ENCODE measurements at places on chromosomes 11 and 22.
A peak's percentile ranks its signal among the peaks of the same experiment; 100 is the strongest.

GRCh38 chr22:33515795-33516194 lies 404.5 kb downstream of the LARGE1 start:
- no peak for DNase-seq

DNA sequence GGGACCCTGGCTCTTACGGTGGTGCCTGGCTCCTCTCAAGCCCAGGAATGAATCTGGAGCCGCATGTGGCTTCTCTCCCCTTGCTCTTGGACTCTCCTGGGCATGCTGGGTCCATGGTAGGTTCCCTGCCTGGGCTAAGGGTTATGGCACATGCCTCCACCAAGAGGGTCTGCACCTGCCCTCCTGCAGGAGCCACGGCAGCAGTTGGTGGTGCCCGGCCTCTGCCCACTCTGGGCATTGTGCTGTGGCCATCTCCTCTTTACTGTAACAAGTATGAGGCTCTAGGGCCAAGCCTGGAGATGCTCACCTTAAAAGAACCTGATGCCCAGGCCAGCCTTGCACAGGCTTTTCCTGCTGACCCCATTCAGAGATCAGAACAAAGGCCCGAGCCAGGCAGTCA lies 104.0 kb upstream of the PITPNB start:
- DNase-seq, result no peak

GRCh38 chr11:67211656-67212436 lies 54.4 kb upstream of the GRK2 start:
- no peak for DNase-seq

DNA sequence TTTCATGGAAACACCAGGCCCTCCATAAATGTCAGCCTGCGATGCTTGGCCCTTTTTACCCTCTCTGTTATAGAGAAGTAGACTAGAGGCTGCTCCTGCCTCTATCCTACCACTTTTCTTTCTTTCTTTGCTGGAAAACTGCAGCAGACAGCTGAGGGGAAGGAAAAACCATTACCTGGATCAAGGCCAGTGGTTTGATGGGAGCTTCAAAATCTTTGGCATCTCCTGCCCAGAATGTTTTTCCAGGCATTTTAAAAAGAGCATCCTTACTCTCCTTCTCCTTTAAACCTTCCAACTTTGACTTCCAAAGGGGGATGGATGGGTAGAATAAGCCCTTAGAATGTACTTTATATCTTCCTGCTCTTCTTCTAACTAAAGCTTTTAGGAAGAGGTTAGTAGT lies 44.9 kb downstream of the EXT2 start:
- no peak for DNase-seq

DNA sequence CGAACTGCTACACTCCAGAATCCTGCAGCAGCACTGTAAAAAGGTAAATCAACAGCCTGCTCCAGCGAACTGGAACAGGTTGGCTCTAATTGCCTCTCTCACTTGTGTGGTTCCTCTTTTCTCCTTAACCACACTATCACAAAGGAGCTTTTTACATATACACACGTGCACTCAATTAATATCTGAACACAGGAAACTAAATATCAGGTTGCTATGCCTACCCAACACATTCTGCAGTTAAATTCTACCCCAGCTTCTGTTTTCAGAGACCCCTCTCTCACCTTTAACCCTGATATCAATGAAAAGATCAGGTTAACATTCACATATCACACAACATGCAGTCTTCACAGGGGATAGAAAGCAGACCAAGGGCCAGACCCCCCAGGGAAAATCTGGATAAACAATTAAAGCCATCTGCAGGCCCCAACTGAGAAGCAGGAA lies 11.0 kb downstream of the RBFOX2 start:
- no peak for DNase-seq

DNA sequence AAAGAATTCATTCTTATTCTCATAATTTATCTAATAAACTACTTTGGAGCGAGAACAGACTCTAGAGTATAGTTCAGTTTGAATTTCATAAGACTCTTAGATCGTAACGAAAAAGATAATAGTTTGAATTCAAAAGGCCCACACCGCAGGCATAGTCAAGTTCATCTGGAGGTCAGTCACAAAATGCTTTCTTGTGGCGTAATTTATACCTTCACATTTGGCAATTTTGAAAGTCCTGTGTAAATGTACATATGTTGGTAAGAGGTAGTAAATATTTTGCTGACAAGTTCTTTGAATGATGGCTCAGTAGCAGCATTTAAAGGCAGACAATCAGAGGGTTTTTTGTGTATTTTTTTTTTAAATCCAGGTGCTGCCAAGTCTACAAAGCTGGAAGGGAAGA lies 88.1 kb downstream of the TEAD1 start:
- DNase-seq, result no peak

GRCh38 chr22:33192156-33192555 lies 134.0 kb upstream of the SYN3 start:
- DNase-seq, result peak; percentile 2

DNA sequence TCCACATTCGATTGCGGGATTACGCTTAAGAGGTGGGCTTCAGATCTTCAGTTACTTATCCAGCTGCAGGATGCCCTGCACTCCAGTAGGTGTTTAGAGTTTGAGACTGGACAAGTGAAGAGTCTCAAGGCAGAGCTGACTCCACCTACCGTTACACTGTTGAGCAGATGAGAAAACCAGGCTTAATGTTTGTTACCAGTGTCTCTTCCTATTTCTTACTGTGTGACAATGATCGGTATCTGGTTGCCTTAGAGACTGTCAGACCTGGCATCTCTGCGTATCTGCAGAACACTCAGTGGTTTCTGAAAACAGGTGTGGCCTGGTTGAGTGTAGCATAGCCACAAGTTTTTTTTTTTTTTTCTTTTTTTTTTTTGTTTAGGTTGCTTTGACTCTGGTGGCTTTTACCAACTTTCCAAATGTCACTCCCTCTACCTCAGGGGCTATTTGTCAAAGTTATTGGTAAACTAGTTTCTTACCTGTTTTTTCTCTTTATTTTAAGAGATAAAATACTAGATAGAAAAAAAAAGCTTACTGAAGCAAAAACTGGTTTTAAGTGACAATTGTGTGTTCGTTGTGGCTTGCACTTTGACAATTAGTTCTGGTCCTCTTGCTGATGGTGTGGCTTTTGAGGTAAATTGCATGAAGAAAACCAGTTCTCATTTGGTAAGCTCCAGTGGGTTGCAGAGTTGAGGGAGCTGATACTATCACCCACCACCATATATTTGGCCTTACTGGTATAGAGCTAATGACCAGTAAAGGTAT lies 284.8 kb downstream of the ETS1 start:
- DNase-seq, result peak; percentile 95

DNA sequence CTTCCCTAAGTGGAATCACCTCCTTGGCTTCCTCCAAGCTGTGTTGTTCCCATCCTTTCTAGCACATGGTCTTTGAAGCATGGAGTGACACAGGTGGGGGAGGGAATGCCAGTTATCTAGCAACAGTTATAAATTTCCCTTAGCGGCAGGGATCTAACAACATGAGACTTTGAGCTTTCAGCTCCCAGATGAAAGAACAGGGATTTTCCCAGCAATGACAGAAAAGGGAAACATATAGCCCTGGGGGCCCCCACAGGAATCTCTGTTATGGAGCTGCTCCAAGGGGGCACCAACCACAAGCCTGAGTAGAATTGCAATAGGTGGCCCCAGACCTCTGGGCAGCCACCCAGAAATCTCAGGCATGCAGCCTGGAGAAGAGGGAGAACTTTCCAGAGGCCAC lies 163.0 kb downstream of the GRIK4 start:
- no peak for DNase-seq

DNA sequence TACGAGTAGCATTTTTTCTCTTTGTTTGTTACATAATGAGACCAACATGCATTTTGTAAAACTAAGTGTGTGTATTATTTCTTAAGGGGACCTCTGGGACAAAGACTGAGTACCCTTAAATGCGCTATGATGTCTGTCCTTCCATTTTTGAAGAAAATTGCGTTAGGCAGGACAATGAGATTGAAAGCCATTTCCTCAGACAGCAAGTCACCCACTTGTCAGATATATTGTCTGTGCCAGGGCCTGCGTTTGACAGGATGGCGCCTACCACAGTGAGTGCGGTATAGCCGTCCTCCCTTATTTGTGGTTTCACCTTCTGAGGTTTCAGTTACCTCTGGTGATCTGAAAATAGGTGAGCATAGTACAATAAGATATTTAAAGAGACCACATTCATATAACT lies 2.2 kb downstream of the AP2A2 start:
- peak; percentile 43 for DNase-seq

DNA sequence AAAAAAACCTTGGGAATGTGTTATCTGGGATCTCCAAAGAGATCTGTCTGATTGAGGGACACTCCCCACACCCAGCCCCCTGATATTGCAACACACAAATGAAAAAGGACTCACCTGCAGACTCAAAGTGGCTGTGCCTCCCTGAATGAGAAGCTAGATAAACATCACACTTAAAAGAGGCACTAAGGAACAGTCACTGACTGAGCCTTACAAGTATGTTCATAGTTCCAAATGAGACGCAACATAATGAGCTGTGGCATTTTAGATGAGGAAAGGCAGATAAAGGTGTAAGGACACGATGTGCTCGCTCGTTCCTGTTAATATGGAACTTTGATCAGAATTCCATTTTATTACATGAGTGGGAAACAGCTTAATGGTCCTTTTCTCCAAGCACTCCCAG lies 21.0 kb upstream of the CFAP300 start:
- no peak for DNase-seq

- no peak for DNase-seq
Measured at GRCh38 chr11:57881647-57882046, 120.0 kb downstream of the CTNND1 start.

DNA sequence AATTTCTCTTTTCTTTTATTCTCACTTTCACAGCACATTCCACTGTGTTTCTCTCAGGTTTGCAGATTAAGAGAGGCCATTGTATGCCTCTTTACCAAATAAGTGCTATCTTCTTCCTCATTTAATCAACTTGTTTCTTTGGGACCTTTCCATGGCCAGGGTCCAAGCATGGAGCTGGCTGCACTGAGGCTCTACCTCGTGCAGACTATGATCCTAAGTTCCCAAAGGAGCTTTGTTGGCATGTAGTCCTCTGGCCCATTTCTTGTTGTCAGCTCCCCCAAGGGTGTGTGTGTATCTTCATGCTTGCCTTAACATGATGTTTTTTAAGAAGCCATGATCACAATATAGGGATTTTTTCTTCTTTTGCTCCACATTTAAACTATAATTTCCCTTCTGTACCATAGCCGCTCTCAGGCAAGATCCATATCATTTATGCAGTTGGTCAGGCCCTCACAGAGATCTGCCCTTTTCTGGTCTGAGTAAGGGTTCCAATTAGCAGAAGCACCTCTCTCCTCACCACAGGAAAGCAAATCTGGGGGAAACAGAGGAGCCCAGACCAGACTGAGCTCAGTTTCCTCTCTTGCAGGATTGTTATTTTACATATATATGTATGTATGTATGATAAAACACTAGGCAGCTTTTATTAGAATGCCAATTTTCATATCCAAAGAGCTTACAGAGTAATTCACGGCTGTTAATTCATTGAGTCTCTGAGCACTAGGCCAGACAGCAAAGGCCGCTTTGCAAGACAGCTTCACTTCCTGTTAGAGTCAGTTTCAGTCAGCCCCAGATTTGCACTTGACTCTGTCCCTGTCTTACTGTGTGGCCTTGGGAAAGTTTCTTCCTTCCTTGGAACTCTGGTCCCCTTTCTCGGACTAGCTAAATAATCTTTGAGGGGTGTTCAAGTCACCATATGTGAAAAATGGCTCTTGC lies 34.3 kb downstream of the CYB5R2 start:
- no peak for DNase-seq

DNA sequence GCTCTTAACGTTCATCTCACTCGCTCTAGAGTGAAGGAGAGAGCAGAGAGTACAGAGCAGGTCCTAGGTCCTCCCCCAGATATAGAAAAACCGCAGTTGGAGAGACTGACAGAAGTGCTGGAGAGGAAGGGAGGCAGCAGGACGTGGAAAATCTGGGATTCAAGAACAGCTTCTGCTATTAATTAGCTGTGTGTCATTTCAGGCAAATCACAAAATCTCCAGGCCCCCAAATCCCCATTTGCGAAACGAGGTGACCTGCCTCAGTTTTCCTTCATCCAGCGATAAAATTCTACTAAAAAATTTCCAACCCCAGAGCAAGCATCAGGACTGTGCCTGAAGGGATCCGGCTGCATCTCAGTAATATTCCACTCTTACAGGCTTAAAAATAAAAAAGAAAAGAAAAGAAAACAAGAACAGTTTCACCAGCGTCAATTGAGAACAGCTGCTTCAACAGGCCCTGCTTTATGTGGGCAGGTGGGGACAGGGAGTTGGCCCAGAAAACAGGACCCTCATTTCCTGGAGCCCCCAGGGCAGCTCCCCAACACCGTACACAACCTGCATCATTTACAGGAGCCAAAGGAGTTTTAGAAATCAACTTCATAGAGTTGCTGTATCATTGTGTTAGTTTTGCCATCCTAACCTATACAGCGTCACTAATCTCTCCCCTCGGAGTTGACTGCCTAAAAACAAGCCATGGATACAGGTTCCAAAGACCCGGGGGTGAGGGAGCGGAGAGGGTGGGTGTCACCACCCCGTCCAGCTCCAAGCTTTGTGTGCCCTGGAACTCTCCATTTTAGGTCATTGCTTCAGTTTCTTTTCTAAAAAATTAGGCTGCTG lies 2.3 kb upstream of the MALAT1 start:
- DNase-seq, result no peak

DNA sequence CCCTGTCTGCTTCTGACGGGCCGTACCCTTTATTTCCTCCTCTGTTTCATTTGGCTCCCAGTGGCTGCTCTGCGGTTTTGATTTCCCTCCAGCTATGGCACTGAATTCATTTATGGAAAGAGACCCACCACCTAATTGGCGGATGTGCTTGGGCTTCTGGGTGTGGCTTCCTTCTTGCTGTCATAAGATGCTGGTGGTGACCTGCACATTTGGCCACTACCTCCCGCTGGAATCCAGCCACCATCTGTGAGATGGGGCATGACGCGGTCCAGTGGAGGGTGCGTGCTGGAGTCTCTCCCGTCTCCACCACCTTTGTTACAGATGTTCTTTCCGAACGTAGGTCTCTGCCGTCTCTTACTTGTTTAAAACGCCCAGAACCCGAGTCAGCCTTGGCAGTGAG lies 47.7 kb upstream of the FADD start:
- DNase-seq, result no peak

DNA sequence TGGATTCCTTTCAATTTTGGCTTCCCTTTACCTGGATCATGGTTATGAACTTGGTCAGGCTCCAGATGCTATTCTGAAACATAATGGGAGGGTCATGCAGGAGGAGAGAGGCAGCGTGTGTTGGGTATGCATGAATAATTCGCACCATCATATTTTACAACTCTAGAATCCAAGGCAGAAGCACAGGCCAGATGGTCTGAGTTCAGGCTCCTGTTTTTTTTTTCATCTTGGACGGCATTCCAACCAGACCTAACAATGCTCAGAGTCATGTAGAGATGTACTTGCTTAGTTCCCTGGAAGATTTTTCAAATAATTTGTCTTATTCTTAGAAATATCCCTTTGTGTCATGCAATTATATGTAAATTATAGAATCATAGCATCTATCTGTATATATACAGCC lies 393.5 kb downstream of the JRKL start:
- no peak for DNase-seq

GRCh38 chr11:47411884-47412746 lies 3.7 kb downstream of the SLC39A13 start:
- DNase-seq, result peak; percentile 57
